Activated CD4-positive, alpha-beta T cell treated with anti-CD3 and anti-CD28 coated beads for 36 hours (primary cell): ENCODE measurements at places on chromosomes 2 and 18.

DNA sequence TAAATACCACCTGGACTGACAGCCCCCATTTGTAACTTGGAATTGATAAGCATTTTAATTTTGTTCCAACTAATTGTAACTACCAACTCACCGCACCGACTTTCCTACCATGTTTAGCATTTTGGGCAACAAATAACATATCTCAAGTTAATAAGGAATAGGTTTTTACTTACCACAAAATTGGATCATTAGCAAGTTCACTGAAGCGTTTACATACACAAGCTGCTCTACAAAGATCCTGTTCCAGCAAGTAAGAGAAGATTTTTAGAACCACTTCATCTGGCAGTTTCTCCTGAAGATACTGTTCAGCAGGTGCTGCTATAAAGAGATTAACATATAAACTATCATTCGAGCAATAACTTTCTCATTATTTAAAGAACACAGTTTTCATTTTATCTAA lies 55.7 kb downstream of the MSH6 start:
- no peak for DNase-seq

DNA sequence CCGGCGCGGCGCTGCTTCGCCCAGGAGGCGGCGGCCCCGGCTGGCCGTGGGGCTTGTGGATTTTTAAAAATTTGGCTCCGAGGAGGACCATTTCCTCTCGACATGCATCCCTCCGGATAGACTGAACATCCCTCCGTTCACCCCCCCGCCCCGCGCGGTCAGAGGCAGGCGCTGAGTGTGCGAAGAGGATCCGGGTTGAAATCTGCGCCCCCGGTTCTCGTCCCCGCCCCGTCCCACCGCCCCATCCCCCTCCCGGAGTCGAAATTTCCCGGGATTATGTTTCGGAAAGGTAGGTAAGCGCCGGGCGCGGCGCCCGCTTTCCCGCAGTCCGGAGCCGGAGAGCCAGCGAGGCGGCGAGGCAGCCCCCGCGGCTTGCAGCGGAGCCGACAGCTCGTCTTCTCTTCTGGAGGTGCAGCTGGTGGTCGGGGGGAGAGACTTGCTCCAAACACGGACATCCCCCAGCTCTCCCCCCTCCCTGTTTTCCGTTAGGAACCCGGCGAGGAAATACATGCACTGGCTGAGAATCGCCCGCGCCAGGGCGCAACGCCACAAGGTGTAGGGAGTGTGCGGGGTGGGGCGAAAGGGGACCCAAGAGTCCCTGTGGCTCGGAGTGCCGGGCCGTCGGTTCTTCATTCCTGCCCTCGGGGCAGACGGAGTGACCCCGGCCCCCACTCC lies at the start of gene PRKCE:
Gene PRKCE, plus strand, starts transcription at position 261 of the 675 bp plus-strand sequence.
- peak; percentile 72 for DNase-seq

DNA sequence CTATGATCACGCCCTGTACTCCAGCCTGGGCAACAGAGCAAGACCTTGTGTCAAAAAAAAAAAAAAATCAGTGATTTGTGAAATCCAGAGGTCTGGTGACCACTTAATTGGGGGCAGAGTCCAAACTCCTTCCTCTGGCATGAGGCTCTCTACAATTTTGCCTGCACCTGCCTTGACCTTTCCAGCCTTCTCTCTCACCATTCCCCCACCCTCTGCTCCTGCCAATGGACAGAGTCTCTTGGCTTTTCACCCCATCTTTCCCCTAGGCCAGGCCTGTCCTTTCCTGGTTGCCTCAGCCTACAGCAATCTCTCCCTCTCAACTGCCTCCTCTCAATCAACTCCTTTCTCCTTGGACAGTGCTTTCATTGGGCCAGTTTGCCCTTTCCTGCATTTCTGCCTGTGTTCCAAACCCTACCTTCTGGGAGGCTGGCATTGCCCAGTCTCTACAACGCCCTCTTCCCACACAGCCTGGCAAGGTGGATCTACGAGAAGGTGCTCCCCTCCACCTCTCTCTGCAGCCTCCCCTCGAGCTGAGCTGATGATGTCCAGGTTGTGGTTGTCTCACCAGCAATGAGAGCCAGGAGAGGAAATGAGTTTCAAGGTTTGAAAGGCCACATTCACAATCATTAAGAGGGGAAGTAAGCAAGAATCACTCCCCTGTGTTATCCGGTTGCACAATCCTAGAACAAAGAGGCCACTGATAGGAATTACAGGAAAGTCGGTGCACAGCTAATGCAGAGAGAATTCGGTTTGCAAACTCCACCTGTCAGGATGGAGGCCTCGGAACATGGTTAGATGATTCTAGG lies 39.5 kb upstream of the NPAS2 start:
- no peak for DNase-seq

DNA sequence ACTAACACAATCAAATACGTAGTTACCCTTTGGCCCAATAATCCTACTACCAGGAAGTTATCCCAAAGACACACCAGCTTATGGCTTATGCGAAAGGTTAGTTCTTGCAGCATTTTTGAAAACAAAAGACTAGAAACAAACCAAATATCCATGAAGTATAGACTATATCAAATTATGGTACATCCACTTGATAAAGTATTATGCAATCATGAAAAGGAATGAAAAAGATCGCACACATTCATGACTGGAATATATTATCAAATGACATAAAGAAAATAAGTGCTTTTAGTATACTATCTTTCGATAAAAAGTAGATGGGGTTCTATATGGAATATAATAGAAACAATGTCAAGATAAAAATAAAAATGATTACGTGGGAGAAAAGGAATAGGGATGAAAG lies 78.2 kb downstream of the COBLL1 start:
- no peak for DNase-seq

- DNase-seq: no peak
Observed at GRCh38 chr2:179524809-179525339, 260.2 kb upstream of the SESTD1 start.
